ENCODE measurements at places on chromosomes 5 and 9.

DNA sequence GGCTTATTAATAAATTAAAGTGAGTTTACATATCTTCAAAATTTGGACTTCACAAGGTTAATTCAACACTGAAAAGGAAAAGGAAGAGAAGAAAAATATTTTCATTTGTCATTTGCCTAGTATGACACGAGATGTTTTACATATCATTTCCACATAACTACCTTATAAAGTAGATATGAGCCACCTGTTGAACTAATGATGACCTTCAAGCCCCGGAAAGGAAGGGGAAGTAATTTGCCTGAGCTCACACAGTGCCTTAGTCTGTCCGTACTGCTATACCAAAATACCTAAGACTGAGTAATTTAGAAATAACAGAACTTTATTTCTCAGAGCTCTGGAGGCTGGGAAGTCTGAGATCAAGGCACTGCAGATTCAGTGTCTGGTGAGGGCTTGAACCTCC is 17.9 kb downstream of the CMYA5 start:
- no peak for DNase-seq

GRCh38 chr5:873328-873727 is 19.3 kb downstream of the BRD9 start:
- DNase-seq = no peak

DNA sequence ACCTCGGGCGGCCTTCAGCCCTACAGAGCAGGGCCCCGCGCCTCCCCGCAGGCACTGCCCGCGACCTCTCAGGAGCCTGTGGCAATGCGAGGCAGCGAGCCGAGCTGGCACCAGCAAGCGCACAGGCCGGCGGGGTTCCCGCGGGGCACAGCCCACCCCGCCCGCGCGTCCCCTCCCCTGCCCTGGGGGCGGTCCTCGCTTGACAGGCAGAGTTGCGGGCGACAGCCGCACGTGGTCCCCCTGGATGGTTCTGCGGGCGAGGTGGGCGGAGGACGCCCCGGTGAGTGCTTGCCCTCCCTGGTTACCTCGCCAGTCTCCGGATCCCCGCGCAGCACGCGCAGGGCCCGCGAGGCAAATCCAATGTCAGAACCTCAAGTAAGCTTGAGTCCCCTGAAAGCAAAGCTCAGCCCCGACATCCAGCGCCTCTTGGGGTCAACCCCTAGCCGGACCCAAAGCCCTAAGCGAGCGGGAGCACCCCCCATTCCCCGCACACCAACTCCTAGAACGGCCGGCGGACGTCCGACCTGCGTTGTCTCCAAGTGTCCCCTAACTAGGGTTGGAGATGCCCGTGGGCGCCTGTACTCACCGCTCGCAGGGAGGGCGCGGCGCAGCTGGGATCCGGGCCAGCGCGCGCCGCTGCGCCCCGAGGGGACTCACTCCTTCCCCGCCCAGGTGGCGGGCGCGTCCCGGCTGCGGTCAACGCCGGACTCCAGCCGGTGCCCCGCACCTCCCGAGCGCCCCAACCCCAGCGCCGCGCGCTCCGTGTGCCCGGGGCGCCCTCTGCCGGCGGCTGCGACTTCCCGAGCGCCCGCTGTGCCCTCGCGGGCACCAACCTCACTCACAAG is at the start of gene DRD1:
DRD1 (minus strand) TSS at position 123 of the 845 bp plus-strand sequence. CDS start 1,083 bp downstream, outside the sequence.
- DNase-seq = peak; percentile 6

- no peak for DNase-seq
These were observed 9.2 kb upstream of the CXXC5 start for GRCh38 chr5:139638736-139639618.

- DNase-seq = no peak
These were observed 17.5 kb upstream of the ROPN1L start for GRCh38 chr5:10424124-10424731.

DNA sequence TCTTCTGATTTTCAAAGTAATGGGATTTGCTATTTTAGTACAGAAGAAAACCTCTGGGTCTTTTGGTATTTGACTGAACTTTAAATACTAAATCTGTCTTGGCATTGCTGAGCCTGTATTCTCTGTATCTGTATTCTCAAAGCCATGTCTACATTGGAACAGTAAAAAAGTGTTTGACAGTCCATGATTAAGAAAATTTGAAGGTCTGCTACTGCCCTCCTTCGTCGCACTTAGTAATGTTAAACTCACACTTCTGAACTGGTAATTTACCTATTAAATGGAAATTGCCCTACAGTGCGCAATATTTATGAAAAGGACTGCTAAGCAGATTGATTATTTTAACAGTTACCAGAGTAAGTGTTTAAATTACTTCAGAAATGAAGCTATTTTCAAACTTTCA is 165.7 kb upstream of the SMC2 start:
- no peak for DNase-seq

GRCh38 chr5:152688561-152689249 is 283.6 kb upstream of the NMUR2 start:
- DNase-seq = no peak

- DNase-seq = no peak
These were observed 8.4 kb upstream of the PPP1R2B start for GRCh38 chr5:156841737-156842136.

- DNase-seq = no peak
These were observed 125.3 kb downstream of the SYK start for GRCh38 chr9:90926936-90927335.

DNA sequence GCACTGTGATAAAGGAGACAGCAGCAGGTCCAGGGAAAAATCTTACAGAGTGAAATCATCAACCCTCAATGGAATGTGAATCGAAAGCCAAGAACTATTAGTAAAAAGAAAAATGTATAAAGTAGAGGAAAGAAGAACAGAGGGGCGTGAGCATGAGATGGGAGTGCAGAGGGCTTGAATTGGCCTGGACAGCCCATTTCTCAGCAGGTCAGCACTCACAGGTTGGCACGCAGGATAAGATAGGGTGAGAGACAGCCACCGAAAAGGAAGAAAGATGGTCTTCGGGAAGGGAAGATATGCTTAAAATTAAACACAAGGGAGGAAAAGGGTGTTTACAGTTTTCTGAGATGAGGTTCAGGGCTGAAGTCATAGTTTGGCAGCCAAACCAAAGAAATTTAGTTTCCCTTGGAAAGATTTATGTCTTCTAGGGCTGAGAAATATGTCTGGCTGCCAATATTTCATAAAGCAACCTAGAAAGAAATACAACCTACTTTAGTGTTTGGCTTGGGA is 524.7 kb downstream of the SPATA31D1 start:
- no peak for DNase-seq

DNA sequence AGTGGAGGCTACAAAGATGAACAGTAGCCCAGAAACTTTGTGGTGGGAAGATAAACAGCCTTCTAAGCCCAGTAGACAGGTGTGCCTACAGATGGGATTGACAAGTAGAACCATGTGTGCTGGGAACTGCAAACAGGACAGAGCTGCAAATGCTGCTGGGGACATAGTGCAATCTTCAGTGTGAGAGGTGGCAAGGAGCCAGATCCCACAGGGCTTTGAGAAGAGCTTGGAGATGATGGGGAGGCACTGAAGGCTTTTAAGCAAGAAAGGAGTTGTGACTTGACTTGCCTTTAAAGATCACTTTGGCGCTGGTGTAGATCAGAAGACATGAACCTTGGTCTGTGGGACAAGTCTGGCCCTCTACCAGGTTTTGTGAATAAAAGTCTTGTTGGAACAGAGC is 675.2 kb downstream of the ACTL7B start:
- no peak for DNase-seq

GRCh38 chr9:1273859-1274258 is 223.7 kb downstream of the DMRT2 start:
- no peak for DNase-seq

DNA sequence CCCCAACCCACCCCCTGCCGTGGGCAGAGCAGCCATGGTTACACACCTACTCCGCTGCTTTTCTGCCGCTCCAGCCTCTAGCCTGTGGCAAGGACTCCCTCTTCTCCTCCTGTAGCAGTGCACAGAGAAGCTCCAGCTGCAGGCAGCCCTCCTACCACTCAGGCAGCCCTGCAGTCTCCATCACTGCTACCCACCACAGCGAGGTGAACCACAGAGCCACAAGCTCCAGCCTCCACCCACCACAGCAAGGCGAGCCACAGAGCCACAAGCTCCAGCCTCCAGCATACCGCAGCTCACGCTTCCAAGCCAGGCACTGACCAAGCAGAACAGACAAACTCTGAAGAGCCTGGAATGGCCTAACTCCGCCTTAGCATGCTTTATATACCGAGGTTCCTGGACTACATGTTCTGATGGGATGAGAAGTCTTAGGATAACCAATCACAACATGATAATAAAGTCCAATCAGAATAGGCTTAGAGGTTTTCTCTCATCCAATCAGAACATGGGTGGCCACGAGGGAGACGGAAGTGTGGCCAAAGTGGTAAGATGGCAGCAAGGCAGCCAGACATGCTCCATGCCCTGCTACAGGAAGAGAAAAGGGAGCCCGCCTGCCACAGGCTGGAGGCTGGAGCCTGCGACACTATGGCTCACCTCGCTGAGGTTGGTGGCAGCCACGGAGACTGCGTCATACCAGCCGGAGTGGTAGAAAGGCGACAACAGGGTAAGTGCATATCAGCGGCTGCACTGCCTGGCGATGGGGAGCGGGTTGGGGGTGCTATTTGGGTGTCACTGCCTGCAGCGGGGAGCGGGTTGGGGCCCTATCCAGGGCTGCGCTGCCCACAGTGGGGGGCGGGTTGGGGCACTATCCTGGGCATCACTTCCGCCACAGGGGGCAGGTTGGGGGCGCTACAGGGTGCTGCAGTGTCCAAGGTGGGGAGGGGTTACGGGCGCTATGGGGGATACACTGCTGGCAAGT is 75.8 kb upstream of the PCAT7 start:
- DNase-seq = no peak

- no peak for DNase-seq
These were observed 11.3 kb downstream of the CDKL3 start for GRCh38 chr5:134355681-134356080.

- no peak for DNase-seq
These were observed 61.4 kb upstream of the FST start for GRCh38 chr5:53418826-53419658.

DNA sequence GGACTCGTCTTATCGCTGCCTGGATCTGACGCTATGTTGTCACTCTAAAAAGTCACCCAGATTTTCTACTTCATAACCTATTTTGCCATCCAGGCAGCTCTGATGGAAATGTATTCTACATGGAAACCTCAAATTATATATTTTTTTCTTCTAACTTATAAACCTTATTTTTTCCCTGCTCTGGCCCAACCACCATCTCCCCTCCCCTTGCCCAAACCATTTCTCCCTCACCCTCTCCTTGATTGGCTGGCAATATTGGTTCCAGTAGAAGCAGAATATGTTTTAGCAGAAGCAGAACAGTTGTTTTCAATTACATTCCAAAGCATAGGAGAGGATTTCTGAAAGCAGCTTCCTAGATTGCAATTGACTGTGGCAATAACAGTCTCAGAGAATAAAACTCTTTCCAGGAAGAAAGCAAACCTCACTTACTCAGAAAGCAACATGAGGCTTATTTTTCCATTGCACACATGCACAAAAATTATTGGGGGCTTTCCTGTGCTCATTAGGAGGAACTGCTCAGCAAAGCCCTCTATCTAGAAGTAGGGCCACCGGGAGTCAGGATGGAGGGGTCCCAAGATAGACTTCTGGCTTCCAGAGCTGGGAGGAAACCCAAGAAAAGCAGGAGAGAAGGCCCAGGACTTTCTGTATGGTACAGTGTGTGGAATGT is 191.8 kb downstream of the ESM1 start:
- DNase-seq = no peak

GRCh38 chr9:134378901-134379338 is 52.7 kb downstream of the RXRA start:
- DNase-seq = no peak

GRCh38 chr5:77628840-77629508 is 9.5 kb downstream of the OTP start:
- no peak for DNase-seq

DNA sequence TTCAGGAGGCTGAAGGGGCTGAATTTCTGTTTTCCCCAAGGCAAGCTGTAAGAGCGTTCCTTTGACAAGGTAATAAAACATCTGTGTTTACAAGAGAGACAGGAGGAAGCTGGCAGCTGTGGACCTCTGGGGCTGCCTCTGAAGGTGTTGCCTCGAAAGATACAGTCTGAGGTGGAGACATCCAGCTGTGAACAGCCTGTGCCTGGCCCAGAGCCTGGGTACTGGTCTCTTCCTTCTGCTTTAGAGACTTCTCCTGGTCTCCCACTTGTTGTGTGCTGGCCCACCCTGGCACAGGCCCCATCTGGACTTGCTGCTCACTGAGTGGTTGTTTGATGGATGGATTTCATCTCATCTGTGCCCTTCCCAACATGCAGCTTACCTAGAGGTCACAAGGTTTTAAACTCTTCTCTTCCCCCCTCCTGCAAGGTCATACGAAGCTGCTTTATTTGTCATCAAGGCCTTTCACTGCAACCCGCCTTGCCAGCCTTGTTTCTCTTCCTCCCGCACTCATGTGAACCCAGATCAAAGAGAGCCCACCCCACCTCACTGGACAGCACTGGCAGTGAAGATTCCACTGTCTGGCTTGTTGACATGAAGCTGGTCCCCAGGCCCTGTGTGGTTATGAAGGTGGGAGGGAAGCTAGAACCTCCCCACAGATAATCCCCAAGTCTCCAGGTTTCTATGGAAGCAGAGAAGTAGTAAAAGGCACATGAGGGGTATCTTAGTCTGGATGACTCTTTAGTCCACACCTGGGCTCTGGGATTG is 35.0 kb upstream of the ALDH1B1 start:
- DNase-seq = no peak

DNA sequence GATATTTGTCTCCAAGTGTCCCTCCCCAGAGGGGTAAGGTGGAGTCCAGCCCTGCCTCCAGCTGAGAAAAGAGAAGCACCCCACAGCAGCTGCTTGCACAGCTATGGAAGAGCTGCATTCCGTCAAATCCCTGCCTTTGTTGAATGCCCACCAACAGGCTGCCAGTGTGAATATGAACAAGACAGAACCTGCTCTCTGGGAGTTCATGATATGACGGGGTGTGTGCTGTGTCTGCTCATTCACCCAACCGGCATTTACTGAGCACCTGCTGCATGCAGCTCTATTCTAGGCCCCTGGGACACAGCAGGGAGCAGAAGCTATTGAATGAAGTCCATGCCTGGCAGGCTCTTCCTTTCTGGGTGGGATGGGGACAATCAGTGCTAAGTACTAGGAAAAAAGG is 238.8 kb downstream of the GADD45G start:
- no peak for DNase-seq

GRCh38 chr9:82449986-82450385 is 461.4 kb downstream of the SPATA31D1 start:
- DNase-seq = no peak

DNA sequence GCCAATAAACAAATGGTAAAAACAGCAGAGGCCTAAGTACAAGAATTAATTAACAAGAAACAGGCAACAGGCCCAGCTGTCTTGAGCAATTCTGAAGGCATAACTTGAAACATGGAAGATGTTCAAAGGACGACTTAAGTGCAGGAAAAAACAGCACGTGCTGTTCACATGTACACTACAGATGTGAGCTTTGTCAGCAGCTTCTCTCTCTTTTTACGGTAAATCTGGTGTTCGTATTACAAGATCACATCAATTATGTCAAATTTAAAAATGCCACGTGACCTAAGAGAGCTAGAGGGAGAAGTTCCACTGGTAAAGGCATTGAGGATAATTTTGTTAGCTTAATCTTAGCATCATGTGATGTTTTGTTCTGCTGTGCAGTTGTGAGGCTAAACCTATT is 281.1 kb downstream of the PSAT1 start:
- no peak for DNase-seq

- DNase-seq = no peak
These were observed 798.3 kb downstream of the MAT2B start for GRCh38 chr5:164303646-164304215.

All from activated CD4-positive, CD25-positive, alpha-beta regulatory T cell (primary cell).